ENCODE measurements at places on chromosomes 4 and X.

DNA sequence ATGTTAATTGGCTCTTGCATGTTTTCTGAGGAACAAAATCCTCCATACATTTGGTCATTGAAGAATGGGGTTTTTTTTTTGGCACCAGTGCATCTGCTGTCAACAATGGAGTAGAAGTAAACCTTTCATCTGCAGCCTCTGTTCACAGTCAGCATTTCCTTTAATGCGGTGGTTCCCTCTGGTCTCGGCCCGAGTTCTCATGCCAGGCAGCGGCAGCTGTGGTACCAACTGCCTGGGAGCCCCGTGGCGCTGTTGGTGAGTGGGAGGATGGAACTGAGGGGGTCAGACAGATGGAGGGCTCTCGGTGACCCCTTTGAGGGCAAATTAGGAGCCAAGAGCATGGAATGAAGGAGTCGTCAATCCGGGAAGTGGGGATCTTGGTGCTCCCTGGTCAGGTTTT is 114.7 kb downstream of the AFF1 start:
- DNase-seq = no peak

GRCh38 chr4:20625426-20625825 is 74.8 kb upstream of the PACRGL start:
- no peak for DNase-seq

DNA sequence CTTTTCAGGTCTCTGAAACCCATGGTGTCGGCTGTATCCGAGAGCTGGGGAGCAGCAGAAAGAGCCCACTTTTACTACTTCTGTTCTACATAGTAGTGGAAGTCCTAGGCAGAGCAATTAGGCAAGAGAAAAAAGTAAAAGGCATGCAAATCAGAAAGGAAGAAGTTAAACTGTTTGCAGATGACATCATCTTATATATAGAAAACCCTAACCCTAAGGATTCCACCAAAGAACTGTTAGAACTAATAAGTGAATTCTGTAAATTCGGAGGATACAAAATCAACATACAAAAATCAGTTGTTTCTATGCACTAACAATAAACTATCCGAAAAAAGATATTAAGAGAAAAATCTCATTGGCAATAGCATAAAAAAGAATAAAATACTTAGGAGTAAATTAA is 95.3 kb downstream of the POLA1 start:
- DNase-seq = no peak

GRCh38 chr4:162732876-162733275 is 433.8 kb downstream of the NAF1 start:
- no peak for DNase-seq

- DNase-seq = no peak
These were observed 21.7 kb upstream of the DCLK2 start for GRCh38 chr4:150056569-150056968.

DNA sequence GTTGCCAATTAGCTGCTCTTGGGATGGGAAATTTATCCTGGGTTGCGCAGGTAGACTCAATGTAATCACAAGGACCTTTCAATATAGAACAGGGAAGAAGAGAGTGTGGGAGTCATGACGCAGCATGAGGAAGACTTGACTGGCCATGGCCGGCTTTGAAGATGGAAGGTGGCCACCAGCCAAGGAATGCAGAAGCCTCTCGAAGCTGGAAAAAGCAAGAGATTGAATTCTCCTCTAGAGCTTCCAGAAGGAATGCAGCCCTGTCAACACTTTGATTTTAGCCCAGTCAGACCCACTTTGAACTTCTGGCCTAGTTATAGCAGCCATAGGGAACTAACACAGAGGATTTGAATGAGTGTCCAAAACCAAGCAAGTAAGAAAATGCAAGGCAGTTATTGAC is 14.7 kb upstream of the SH3KBP1 start:
- no peak for DNase-seq

DNA sequence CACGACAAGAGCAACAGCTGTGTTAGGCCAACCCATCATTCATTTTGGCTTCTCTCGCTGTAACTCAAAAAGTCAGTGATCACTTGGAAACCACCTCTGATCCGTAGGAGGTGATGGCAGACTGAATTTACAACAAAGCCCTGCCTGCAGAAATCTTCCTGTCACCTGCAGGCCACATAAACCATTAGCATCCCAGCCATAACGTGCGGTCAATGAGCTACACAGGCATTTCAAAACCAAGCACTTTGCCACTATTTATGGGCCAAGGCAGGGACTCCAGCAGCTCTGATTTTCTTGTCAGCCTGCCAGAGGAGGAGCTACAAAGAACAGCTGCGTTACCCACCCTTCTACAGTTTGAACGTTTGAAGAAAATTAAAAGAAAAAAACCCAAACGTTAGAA is 228.1 kb upstream of the PPARGC1A start:
- DNase-seq = no peak

DNA sequence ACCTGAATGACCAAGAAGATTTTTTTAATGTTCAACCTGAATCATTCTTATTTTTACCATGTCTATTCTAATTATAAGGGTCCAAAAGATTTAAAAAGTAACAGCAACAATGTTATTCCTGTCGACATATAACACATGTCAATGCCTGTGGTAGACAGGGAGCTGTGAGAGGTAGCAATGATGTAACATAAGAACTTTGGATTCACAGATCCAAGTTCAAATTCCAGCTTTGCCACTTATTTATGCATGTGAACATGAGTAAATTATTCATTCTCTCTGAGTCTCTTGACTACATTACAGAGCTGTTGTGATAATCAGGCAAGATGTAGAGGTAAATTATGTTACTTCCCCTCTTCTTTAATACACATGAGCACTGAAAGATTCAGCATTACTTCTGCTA is 54.5 kb downstream of the KLHL8 start:
- DNase-seq = no peak

DNA sequence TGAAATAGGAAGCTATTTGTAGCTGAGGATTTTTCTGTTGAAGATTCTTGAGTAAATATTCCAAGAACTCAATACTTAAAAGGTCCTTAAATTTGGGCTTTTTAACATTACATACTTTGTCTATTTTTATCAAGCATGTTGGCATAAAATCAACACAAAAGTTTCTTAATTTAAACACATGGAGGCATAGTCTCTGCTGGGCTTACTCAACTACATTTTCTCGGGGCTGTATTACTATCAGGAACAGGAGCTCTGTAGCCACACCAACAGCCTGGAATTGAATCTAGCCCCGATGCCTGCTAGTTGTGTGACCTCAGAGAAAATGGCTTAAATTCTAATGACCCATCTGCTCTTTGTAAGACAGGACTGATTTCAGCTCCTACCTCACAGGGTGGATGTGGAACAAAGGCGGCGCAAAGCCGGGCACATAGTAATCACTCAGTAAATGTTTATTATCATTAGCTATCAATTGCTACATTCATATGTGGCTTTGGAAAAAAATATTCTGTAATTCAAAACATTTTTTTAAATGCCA is 207.0 kb downstream of the NSUN7 start:
- no peak for DNase-seq

GRCh38 chr4:53508446-53508845 is 82.8 kb downstream of the LNX1 start:
- DNase-seq = no peak

DNA sequence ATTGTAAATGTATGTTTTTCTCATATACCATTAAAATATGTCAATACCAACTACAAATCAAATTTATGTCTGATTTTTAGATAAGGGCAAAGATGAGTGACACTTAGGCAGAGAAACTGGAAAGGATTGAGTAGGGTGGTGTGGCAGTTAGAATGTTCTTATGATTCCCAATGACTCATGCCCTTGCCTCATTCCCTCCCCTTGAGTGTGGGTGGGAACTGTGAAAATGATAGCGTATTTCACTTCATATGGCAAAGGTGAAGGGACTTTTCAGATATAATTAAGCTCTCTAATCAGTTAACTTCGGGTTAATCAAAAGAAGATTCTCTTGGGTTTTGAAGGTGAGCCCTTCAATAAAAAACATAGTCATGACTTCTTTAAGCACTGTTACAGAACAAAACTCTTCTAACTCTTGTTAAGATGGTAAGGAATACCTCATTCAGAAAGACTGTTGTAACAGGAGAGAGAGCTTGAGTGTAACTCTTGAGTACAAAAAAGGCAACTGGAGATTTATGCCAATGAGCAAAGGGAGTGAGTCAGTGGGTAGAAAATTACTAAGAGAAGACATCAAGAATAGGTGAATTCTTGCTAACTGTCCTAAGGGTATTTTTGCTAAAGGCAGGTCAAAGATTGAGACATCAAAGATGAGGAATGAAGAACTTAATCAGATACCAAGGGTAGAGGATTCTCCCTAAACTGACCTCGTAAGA is 329.5 kb downstream of the KCTD8 start:
- DNase-seq = no peak

DNA sequence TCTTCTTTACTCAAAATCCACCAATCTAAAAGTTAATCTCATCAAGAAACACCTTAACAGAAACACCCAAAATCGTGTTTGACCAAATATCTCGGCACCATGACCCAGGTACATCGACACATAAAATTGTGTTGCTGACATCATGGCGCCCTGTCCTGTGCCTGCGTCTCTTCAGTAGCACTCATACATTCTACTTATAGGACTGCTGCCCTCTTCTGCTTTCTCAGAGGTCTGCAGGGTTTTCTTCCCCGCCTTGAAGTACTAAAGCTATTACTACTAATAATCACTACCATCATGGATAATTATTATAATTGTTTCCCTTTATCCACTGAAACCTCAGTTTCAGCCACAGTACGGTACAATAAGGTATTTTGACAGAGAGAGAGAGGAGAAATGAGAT is 1403.1 kb upstream of the TENM3 start:
- no peak for DNase-seq
